Activated T-cell treated with anti-CD3 and anti-CD28 coated beads for 1 hour (primary cell): ENCODE measurements at places on chromosomes 6 and 20.

- no peak for DNase-seq
Observed at GRCh38 chr20:59421089-59421488, 120.7 kb downstream of the EDN3 start.

DNA sequence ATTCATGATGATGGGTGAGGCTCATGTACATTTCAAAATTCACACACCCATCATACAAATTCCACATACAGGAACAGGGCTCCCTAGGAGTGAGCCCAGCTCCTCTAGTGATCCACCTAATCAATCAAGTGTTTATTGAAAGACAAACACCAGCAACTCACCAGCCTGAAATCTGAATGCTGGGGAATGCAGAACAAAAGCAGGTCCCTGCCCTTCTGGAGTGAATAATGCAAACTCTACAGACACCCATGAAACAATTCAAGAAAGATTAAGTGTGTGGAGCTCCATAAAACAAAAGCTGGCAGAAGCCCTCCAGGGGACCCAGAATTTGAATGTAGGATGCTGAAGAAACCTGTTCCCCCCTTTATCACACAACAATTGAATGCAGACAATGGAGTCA, 396.7 kb upstream of the JARID2 start:
- no peak for DNase-seq

DNA sequence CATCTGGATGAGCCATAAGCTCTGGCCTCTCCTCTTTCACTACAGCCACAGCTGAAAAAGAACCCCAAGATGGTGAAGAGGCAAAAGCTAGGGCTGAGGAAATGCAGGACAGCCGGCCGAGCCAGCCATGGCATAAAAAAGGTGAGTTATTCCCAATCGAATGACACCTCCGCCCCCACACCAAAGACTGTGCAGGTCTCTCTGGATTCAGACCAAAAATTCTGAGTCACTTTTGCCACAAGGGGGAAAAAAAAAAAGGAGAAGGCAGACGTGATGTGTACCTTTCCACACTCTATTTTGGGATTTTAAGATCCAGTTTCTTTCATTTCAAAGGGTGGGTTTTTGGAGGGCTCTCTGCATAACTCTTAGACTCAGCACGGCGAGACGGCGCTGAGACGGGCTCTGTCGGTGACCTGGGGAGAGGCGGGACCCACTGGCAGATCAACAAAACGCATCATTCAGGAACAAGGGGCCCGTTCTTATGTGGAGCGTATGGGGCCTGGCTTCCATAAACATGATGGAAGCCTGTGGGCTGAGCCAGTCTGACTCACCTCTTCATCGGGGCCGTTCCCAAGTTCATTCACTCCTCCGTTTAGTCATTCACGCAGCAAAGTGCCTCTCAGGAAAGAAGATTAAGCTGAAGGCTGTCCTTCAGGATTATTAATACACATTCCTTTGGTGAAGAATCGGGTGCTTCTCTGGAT, 54.8 kb downstream of the NFATC2 start:
- DNase-seq = no peak

GRCh38 chr6:40953486-40953885, 85.5 kb downstream of the UNC5CL start:
- no peak for DNase-seq

DNA sequence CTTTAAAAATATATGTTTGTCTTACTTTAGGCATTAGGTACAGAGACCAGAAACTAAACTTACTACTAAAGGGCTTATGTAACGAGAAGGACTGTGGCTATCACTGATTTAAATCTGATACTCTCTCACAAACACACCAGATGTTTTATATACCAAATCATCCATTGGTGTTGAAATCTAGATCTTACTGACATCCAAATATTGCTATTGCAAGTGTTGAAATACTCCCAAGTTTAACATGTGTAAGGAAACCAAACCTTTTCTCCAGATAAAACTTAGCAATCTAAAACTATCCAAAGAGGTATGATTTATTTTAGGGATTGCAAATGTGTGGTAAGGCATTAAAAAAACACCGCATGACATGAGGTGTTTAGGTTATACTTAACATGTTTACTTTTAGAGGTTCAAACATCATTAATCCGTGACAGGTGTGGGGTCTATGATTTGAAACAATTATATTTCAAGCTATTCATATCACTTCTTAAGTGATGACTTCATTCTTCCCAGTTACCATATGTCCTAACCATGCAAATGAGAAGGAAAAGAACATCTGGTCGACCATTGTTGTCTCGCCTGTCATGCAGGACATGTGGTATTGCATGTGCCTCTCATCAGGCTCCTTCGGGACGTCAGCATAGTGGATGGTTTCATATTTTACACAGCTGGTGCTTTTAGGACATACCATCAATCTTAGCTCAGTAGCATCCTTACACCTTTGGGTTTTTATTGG, 168.3 kb upstream of the SPACA1 start:
- DNase-seq = no peak

GRCh38 chr6:14934013-14934412, 311.9 kb upstream of the JARID2 start:
- no peak for DNase-seq

DNA sequence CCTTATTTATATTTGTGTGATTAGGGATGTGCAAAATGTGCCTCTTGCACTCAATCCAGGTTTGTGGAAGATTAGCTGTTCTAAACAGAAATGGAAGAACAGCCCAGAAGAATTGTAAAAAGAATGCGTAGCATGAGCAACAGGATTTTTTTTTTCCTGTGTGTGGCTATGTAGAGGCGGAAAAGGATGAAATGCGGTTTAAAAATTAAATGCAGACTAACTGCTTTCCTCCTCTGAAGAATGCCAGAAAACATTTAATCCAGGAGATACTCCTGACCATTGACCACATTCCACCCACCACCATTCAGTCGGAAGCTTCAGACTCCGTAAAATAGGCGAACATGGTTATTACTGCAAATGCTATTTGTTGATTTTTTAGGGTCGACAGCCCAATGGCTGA, 83.4 kb downstream of the BMP6 start:
- DNase-seq = no peak

DNA sequence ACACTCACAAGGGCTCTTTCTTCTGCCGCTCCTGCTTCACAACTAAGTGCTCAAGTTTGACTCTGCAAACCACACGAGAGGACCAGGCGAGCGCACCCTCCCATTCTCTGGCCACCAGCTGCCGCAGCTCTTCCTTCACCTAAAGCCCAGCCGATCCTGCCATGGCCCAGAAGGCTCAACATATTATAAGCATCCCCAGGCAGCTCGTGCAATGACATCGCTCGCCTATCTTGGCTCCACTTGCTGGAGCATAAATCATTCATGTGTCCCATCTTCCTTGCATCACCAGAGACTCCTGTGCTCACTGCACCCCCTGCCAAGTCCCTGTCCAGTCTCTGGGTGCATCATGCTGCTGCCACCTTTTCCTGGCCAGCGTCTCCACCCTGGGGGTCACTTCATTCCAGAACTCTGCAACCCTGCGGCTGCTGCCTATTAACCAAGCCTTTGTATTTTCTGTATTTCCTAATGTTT, 59.0 kb downstream of the PSMG4 start:
- DNase-seq = no peak

DNA sequence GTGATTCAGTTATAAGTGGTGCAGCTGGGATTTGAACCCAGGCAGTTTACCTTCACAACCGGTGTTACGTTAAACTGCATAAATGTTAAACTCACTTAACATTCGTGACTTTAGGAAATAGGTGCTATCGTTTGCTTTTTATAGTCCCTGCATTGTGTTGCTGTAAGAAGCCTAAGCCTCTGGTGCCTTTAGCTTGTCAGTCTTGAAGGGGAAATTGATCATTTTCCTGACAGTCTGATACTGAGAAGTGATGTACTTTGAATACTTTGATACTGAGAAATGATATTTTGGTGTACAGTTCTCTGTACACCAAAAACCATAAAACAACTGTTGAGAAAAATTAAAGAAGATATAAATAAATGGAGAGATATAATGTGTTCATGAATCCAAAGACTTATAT, 52.5 kb upstream of the NEDD9 start:
- DNase-seq = no peak

DNA sequence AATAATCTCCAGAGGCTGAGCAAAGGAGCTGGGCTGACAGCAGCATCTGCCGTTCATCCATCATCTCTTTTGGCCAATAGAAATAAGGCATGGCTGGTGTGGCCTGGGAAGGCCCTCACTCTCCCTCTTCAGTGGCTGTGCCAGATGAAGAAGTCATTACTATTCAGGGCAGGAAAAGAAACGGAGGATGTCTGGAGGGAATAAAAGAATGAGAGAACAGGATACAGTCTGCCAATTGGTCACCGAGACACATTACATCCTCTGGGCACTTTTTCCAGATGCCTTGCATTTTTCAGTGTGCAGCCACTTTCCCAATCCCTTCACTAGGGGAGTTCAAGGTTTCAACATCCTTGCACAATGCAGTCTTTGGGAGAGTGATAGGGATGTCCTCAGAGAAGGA, 32.2 kb upstream of the VGLL2 start:
- DNase-seq = no peak

DNA sequence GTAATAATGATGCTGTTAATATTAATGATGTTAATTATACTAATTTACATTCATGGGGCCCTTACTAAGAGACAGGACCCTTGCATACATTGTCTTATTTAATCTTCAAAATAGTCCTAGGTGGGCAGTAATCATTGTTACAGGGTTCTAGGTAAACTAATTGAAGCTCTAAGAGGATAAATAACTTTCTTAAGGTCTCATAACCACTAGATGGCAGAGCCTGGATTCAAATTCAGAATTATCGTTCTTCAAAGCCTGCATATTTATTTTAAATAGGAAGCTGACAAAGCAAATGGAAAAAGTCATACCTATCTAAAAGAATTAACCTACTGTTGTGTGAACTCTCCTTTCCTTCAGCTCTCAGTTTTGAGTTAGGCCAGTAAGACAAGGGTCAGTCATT, 23.5 kb downstream of the PTCHD4 start:
- DNase-seq = no peak
